ENCODE measurements at places on chromosomes 11 and 22. TPM values are rescaled to one million over a fixed set of nuclear protein-coding genes. Genes with fewer than 3 reads are reported as not detected.

GRCh38 chr11:61892085-61892370, 683 bp upstream of the FADS3 start:
- H3K27ac ChIP-seq = peak overlapping the region; percentile 60
- H3K4me3 ChIP-seq = peak overlapping the region; percentile 54
- no peaks in the 10 kb centered on the region for H3K27me3 ChIP-seq
- peaks cover 46% of the 10 kb centered on the region for H3K4me1 ChIP-seq

The FOLR1 gene
- total RNA-seq = not detected

DNA sequence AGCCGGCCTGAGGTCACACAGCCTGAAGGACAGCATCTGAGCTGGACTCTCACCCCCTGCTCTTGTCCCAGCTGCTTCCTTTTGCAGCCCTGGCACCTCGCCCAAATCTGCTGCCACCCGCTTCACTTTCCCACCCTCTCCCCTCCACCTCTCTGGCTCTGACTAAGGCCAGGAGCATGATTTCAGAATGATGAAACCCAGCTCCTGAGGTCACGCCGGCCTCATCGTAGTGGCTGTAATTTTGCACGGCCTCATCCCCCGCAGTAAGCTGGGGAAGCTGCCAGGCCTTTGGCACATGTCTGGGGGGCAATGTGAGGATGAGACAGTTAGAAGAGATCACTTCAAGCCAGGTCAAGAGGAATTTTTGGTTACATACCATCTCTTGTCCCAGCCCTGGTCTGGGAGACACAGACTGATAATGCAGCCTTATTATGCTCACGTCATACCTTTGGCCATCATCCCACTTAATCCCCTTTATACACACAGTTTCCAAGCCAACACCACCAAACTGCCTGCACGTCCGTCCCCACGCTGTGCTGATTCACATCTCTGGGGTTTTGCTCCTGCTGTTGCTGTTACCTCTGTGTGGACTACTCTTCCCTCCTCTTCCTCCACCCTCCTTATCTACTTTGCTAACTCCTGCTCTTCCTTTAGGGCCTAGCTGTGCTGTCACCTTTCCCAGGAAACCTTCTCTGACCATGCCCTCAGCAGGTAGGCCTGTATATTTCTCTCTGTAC, 58.1 kb downstream of the CHRDL2 start:
- H3K4me3 ChIP-seq = no peak overlapping the region
- H3K27ac ChIP-seq = peak overlapping the region; percentile 82
- no peaks in the 10 kb centered on the region for H3K27me3 ChIP-seq
- DNase-seq = peak; percentile 85
- H3K4me1 ChIP-seq = peaks cover 20% of the 10 kb centered on the region

GRCh38 chr11:119179983-119180382, 5.3 kb upstream of the NHERF4 start:
- no peak overlapping the region for H3K27ac ChIP-seq
- H3K4me1 ChIP-seq = peaks cover 9% of the 10 kb centered on the region
- peaks cover 5% of the 10 kb centered on the region for H3K36me3 ChIP-seq

DNA sequence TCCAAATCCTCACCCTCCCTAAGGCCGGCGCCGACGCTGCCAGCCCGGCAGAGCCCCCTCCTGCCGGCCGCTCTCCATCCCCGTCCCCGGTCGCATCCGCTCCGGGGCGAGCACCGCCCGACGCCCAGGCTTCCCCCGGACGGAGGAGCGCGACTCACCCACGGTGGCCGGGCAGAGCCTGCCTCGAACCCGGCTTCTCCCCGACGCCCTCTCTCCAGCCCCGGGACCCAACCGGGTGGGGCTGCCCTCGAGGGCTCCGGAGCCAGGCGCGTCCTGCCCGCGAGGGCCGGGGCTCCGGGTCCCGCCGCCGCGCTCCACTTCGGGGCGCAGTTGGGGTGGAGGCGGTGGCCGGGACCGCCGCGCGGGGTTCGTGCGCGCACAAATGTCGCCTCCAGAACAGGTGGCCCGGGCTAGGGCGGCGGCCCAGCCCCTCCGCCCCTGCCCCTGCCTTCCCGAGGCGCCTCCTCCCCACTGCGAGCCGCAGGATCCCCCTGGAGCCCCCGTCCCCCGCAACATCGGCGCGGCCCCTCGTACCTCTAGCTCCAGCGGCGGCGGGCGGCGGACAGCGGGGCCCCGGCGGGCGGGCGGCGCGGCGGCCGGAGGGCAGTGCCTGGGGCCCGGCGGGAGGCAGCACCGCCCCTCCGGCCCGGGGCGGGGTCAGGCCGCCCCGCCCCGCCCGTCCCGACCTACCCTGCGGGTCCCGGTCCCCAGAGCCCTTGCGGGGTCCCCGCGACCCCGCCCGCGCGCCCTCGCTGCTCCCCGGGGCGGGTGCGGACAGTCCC, at the start of gene A4GALT:
A4GALT (minus strand) TSS at position 608 of the 782 bp plus-strand sequence. CDS start 26,919 bp downstream, outside the sequence.
- no peaks in the 10 kb centered on the region for H3K36me3 ChIP-seq
- peaks cover 41% of the 10 kb centered on the region for H3K4me1 ChIP-seq
- no peak for DNase-seq
- peak within 1 kb of the TSS; percentile 83 for H3K4me3 ChIP-seq

GRCh38 chr22:46040471-46041465, 63.8 kb upstream of the WNT7B start:
- H3K36me3 ChIP-seq = no peaks in the 10 kb centered on the region
- peaks cover 27% of the 10 kb centered on the region for H3K4me1 ChIP-seq
- DNase-seq = no peak

GRCh38 chr11:65213322-65214211, 31.8 kb downstream of the CAPN1 start:
- H3K27me3 ChIP-seq = no peaks in the 10 kb centered on the region
- no peak overlapping the region for H3K27ac ChIP-seq
- H3K36me3 ChIP-seq = peaks cover 10% of the 10 kb centered on the region
- no peak overlapping the region for H3K4me3 ChIP-seq
- DNase-seq = no peak

The DNAJC4 gene
- total RNA-seq = 46.5 TPM

- no peaks in the 10 kb centered on the region for H3K27me3 ChIP-seq
- DNase-seq = no peak
- H3K36me3 ChIP-seq = no peaks in the 10 kb centered on the region
- no peak overlapping the region for H3K27ac ChIP-seq
- H3K4me1 ChIP-seq = peaks cover 31% of the 10 kb centered on the region
- H3K4me3 ChIP-seq = no peak overlapping the region
Measured at GRCh38 chr11:94734563-94735275, 33.4 kb upstream of the AMOTL1 start.

The MN1 gene
- total RNA-seq = 145 TPM

The MFRP gene
- not detected for total RNA-seq

DNA sequence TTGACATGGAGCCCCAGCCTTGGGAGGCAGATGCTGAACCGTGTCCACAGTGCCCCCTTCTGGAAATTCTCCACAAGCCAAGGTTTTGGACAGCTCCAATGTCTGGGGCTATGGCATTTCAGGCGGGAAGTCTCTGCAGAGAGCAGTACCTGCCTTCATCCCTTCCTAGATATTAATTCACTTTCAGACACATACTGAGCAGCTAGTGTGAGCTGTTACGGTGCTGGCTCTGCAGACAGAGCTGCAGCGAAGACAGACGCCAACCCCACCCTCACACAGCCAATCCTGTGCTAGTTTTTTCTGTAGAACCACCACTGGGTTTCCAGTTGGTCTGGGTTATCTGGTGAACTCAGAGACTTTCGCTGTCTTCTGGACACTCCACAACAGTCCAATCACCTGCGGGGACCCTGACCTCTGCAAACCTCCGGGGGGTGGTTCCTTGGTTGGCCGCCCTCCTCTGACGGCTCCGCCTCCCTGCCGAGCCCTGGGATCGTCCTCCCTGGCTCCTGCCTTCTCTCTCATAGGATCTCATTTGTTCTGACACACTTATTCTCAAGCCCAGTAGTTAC, 9.1 kb downstream of the LMF2 start:
- H3K4me3 ChIP-seq = no peak overlapping the region
- H3K27ac ChIP-seq = no peak overlapping the region
- peaks cover 1% of the 10 kb centered on the region for H3K36me3 ChIP-seq
- no peak for DNase-seq
- H3K27me3 ChIP-seq = peaks cover 3% of the 10 kb centered on the region
- no peaks in the 10 kb centered on the region for H3K4me1 ChIP-seq

- H3K4me3 ChIP-seq = no peak overlapping the region
- no peaks in the 10 kb centered on the region for H3K4me1 ChIP-seq
- no peak overlapping the region for H3K27ac ChIP-seq
- H3K27me3 ChIP-seq = no peaks in the 10 kb centered on the region
- DNase-seq = no peak
Measured at GRCh38 chr11:29518389-29519174, 498.2 kb downstream of the KCNA4 start.

DNA sequence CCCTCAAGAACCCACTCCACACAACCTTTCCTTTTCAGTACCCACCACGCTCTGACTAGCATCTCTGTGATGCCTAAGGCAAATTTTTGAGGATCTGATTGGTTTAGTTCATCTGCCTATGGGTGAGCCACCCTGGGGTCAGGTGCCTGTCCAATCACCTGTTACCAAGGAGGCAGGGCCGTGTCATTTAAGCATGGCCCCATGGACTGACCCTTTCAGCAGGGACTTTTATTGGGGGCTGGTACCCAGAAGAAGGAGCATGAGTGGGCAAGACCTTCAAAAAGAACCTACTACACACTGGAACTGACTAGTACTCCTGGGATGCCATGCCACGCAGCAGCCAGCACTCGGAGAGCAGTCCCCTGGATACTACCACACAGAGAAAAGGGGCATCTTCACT, 28.4 kb downstream of the C11orf91 start:
- H3K27ac ChIP-seq = no peak overlapping the region
- H3K27me3 ChIP-seq = no peaks in the 10 kb centered on the region
- peaks cover 2% of the 10 kb centered on the region for H3K36me3 ChIP-seq
- peak; percentile 32 for DNase-seq

The SLC22A8 gene
- not detected for total RNA-seq

DNA sequence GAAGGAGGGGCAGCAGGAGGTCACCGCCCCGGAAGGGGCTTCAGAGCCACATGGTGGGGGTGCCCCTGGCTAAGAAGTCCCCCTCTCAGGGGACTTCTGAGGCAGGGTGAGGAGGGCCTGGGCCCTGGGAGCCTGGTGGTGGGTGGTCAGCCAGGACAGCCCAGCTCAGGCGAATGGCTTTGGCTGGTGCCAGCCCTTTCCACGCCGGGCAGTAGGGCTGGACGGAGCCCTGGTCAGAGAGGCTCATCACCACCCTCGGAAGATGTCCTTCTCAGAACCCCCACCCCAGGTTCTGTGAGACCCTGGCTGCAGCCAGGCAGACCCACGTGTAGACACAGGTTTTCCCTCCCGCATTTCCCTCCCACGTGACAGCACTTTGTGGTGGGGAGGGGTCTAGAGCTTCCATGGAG, 35.9 kb downstream of the OSBPL5 start:
- no peak overlapping the region for H3K4me3 ChIP-seq
- H3K27me3 ChIP-seq = no peaks in the 10 kb centered on the region
- DNase-seq = no peak
- no peak overlapping the region for H3K27ac ChIP-seq
- H3K4me1 ChIP-seq = peaks cover 5% of the 10 kb centered on the region

The ALX4 gene
- not detected for total RNA-seq

DNA sequence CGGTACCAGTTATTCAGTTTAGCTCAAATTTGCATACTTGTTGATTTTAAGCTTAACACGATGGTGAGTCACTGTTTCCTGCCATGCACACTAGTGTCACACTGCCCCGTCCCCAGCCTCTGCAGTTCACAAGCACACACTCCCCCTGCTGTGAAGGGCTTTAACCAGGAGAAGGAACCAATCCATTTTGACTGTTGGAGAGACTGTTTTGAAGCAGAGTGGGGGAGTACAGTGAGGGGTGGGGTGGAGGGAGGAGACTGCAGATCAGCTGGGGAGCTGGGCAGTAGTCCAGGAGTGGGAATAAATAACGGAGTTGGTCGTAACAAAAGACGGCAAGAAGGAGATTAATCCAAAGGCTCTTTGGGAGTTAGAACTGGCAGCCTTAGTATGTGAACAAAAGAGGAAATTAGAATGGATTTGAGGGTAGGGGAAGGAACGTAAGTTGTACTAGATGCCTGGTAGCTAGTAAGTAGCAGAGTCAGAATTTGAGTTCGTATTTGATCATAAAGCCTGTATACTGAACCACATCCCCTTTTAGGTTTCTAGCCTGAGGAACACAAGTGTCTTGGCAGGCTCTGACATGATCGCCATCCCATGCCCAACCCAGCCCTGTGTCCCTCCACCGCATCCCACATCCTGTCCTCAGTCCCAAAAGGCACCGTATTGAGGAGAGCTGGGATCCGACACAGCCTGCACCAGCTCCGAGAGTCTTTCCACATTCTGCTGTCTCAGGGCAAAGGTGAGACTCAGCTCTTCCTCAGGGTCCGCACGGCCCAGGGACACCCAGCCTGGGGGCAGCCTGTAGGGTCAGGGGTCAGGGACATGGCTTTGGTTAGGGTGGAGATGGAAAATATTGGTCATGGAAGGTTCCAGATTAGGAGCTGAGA, 862 bp downstream of the TPP1 start:
- peaks cover 18% of the 10 kb centered on the region for H3K36me3 ChIP-seq
- peaks cover 2% of the 10 kb centered on the region for H3K4me1 ChIP-seq
- H3K4me3 ChIP-seq = no peak overlapping the region
- no peaks in the 10 kb centered on the region for H3K27me3 ChIP-seq
- H3K27ac ChIP-seq = no peak overlapping the region

The TEX54 gene
- total RNA-seq = not detected

DNA sequence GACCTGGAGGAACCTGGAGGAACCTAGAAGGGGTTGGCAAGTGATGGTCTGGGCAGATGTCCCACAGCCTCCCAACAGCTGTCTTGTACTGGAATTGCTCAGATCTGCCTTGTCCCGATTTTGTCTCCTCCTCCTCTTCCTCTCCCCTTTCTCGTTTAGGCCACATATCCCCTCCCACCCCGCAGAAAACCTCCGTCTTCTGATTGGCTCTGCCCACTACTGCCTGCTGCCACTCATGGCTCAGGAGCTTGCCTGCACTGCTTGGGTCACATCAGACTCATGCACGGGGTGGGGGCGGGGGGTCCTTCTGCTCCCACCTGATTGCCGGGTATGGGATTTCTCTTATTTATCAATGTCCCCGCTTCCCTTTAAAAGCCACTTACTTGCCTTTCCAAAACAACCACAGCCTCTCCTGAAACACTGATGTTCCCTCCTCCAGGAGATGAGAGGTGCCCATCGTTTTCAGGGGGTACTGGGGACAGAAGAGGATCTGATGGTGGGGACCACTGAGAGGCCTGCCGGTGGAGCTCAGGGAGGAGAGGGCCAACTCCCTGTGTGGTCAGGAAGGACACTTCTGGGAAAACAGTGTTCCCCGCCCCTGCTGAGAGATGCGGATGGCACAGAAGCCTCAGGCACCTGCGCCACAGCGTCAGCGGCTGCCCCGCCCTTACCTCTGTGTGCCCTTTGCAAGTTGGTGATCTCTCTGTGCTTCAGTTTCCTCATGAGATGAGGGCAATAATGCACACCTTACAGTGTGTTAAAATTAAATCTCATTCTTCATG, 14.7 kb downstream of the TOM1 start:
- no peak overlapping the region for H3K4me3 ChIP-seq
- H3K27ac ChIP-seq = peak overlapping the region; percentile 62
- no peaks in the 10 kb centered on the region for H3K27me3 ChIP-seq
- H3K4me1 ChIP-seq = peaks cover 32% of the 10 kb centered on the region
- DNase-seq = no peak
- H3K36me3 ChIP-seq = peaks cover 20% of the 10 kb centered on the region

GRCh38 chr22:46763051-46763705, 728 bp downstream of the TBC1D22A start:
- peaks cover 45% of the 10 kb centered on the region for H3K4me1 ChIP-seq
- peak overlapping the region; percentile 100 for H3K4me3 ChIP-seq
- H3K36me3 ChIP-seq = no peaks in the 10 kb centered on the region
- no peak for DNase-seq
- H3K27me3 ChIP-seq = no peaks in the 10 kb centered on the region

All from osteocyte (in vitro differentiated cells).